MG63 (cell line): ENCODE measurements at places on chromosomes 3 and 15. TPM values are rescaled to one million over a fixed set of nuclear protein-coding genes. Genes with fewer than 3 reads are reported as not detected.

DNA sequence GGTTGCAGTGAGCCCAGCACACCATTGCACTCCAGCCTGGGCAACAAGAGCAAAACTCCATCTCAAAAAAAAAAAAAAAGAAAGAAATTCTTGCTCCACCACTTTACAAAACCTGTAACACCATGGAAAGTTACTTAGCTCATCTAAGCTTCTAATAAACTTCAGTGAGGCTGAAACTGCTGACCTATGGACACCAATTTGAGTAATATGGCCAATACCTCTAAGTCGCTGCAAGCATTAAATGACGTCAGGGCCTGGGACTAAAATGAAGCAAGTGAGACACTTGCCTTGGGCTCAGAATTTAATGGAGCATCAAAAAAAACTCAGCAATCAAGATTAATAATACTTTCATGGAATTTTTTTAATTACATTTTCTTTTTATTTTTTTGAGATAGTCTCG is 42.5 kb downstream of the ZMAT3 start:
- DNase-seq = no peak

GRCh38 chr3:411226-411625 is 214.7 kb downstream of the CHL1 start:
- no peak for DNase-seq

- DNase-seq = peak; percentile 74
Observed at GRCh38 chr15:89416339-89417183, 79.8 kb downstream of the RHCG start.

GRCh38 chr3:143363276-143363675 is 243.7 kb downstream of the CHST2 start:
- no peak for DNase-seq

PLA2G4E gene
- total RNA-seq = not detected in 2 replicates

WDR93 gene
- total RNA-seq = 0.13 TPM in 1 of 2 replicates, not detected in the other
